ENCODE measurements at places on chromosomes 2 and 18. TPM values are rescaled to one million over a fixed set of nuclear protein-coding genes. Genes with fewer than 3 reads are reported as not detected.

The CFAP221 gene
- polyA plus RNA-seq, result 91.2 TPM

The TMEM169 gene
- polyA plus RNA-seq, result 1.0 TPM

The TSN gene
- polyA plus RNA-seq, result 111 TPM

The NDC80 gene
- 12.9 TPM for polyA plus RNA-seq

The C2orf15 gene
- polyA plus RNA-seq, result 2.1 TPM

The PLCD4 gene
- 13.9 TPM for polyA plus RNA-seq

The FHOD3 gene
- polyA plus RNA-seq, result 6.5 TPM

Data from testis (tissue), 5 donors.